ENCODE measurements at places on chromosomes 4 and X. TPM values are rescaled to one million over a fixed set of nuclear protein-coding genes. Genes with fewer than 3 reads are reported as not detected.
A peak's percentile ranks its signal among the peaks of the same experiment; 100 is the strongest.

DNA sequence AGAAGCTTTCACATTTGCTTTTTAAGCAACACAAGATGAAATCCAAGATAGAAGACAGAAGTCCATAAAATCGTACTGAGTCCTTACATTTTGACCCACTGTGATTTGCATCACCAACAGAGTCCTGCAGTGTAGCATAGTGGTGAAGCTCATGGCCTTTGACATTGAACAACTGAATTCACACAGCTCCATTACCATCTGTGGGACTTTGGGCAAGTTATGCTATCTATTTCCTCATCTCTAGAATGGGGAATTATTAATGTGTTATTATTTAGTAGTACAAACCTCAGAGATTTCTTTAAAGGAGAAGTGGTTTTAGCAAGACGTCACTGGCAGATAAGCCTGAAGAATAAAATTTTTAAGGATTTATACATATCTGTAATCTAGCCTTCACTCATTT lies 10.7 kb downstream of the GPRIN3 start:
- H3K27me3 ChIP-seq: peaks cover 2% of the 10 kb centered on the region
- peaks cover 40% of the 10 kb centered on the region for H3K4me1 ChIP-seq
- H3K4me3 ChIP-seq: no peak overlapping the region
- H3K36me3 ChIP-seq: peaks cover 3% of the 10 kb centered on the region

DNA sequence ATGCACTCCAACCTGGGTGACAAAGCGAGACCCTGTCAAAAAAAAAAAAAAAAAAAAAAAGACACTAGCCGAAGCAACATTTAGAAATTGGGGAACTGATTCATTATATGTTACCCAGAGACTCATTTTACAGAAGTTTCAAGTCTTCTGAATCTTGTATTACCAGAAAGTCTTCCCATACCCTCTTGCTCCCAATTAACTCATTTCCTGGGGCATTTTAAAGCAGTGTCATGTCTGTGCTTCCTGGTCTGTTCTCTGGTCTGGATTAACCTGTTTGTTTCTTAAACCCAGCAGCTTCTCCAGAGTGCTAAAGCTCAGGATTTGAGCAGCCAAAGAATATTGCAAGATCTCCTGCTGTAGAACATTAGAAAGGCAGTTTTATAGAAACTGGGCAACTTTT lies 43.7 kb downstream of the FRMPD3 start:
- no peak overlapping the region for H3K4me3 ChIP-seq
- H3K27me3 ChIP-seq: peaks cover 1% of the 10 kb centered on the region
- H3K4me1 ChIP-seq: no peaks in the 10 kb centered on the region
- H3K36me3 ChIP-seq: no peaks in the 10 kb centered on the region
- DNase-seq: no peak

DNA sequence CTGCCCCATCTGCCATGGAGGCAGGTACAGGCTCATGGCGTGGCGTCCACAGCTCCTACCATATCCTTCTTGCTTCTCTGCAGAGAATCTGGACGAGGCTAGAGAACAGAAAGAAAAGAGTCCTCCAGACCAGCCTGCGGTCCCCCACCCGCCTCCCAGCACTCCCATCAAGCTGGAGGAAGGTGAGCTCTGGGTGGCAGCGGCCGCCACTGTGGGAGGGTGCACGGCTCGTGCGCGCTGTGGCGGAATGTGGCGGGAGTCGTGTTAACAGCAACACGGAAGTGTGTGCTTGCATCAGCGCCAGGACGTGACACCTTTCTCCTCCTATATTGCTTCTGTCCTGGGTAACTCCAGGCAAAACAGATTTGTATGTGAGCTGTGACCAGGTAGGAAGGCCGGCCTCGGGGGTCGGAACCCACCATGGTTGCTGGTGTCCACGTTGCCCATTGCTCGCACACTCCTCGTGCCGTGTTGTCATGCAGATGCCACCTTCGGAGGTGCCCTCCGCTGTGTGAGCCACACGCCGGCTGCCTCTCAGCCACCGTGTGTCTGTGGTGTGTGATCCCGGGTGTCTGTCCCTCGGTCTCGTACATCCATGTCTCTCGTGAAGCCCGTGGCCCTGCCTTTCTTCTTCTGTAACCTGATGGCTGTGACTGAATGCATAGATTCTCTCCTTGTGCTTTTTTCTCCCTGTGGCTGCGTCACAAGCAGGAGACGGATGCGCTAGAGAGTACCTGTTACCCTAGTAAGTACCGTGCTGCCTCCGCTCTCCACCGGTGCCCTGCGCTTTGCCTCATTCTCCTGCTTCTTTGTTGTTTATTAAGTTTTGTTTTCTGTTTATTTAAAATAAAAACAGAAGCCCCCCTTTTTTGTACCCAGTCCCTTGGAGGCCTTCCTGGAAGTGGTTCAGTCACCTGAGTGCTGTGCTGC lies 37.0 kb downstream of the NOP14 start:
- H3K4me1 ChIP-seq: peaks cover 16% of the 10 kb centered on the region
- H3K27ac ChIP-seq: no peak overlapping the region
- DNase-seq: no peak
- H3K4me3 ChIP-seq: peak overlapping the region; percentile 67
- peaks cover 52% of the 10 kb centered on the region for H3K36me3 ChIP-seq

GRCh38 chr4:38050560-38051350 lies 90.6 kb downstream of the PTTG2 start:
- peaks cover 19% of the 10 kb centered on the region for H3K4me1 ChIP-seq
- H3K4me3 ChIP-seq: no peak overlapping the region
- peaks cover 4% of the 10 kb centered on the region for H3K27me3 ChIP-seq
- H3K27ac ChIP-seq: no peak overlapping the region
- no peak for DNase-seq

DNA sequence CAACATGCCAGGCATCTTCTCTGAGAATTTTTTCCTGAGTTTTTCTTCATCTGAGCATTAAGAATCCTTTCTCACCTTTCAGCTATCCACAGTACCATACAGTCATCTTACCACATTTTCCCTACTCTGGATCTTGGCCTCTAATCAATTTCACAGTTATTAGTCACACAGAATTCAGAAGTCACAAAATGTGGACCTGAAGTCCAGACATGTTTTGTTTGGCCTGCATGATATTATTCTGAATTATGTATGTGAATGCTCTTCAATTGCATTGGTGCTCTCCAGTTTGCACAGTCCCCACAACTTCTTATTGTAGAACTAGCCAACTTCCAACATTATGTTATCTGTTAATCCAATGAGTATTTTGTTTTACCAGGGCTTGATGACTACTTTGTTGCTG lies 102.3 kb upstream of the GRIA3 start:
- no peak for DNase-seq
- no peak overlapping the region for H3K4me3 ChIP-seq
- no peaks in the 10 kb centered on the region for H3K27me3 ChIP-seq
- no peaks in the 10 kb centered on the region for H3K4me1 ChIP-seq
- H3K27ac ChIP-seq: no peak overlapping the region

DNA sequence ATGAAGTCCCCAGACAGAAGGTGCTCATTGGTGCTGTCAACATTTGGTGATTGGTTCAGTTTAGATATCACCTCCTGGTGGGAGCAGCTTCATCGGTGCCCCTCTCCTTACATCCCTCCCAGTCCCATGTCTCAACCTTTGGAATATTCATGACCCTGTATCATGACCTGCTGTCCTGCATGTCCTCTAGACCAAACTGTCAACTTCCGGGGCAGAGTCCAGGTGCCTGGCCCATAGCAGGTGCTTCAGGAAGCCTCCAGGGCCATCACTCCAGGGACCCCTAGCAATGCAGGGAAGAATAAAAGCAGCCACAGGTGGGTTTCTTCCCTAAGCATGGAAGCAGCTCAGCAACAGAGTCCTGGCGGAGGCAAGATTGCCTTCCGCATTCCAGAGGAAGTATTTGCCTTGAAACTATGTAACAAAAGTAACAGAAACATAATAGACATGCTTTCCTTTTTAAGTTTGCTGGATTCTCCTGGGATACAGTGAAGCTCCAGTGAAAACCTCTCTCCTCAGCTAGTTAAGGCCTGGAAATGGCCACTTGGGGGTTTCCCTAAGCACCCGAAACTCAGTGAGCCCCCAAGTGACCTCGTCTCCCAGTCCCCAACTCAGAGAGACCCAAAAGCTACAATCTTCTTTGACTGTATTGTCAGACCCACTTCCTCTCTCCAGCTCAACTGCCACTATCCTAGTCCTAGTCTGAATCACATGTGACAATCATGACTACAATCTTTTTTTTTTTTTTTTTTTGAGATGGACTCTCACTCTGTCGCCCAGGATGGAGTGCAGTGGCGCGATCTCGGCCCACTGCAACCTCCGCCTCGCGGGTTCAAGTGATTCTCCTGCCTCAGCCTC lies 1.3 kb upstream of the ATP6AP1 start:
- peaks cover 25% of the 10 kb centered on the region for H3K4me1 ChIP-seq
- no peak overlapping the region for H3K27ac ChIP-seq

- H3K4me1 ChIP-seq: no peaks in the 10 kb centered on the region
- no peak overlapping the region for H3K4me3 ChIP-seq
- DNase-seq: no peak
- no peak overlapping the region for H3K27ac ChIP-seq
- no peaks in the 10 kb centered on the region for H3K36me3 ChIP-seq
- H3K27me3 ChIP-seq: peaks cover 3% of the 10 kb centered on the region
Measured at GRCh38 chr4:120005076-120005475, 61.6 kb downstream of the MAD2L1 start.

GRCh38 chr4:85243857-85244256 lies 231.1 kb upstream of the ARHGAP24 start:
- H3K27ac ChIP-seq: no peak overlapping the region
- DNase-seq: no peak
- no peak overlapping the region for H3K4me3 ChIP-seq
- no peaks in the 10 kb centered on the region for H3K27me3 ChIP-seq
- peaks cover 2% of the 10 kb centered on the region for H3K4me1 ChIP-seq
- no peaks in the 10 kb centered on the region for H3K36me3 ChIP-seq

- H3K27ac ChIP-seq: no peak overlapping the region
- no peaks in the 10 kb centered on the region for H3K36me3 ChIP-seq
- H3K27me3 ChIP-seq: no peaks in the 10 kb centered on the region
Measured at GRCh38 chrX:49910344-49910743, 12.1 kb upstream of the CLCN5 start.

DNA sequence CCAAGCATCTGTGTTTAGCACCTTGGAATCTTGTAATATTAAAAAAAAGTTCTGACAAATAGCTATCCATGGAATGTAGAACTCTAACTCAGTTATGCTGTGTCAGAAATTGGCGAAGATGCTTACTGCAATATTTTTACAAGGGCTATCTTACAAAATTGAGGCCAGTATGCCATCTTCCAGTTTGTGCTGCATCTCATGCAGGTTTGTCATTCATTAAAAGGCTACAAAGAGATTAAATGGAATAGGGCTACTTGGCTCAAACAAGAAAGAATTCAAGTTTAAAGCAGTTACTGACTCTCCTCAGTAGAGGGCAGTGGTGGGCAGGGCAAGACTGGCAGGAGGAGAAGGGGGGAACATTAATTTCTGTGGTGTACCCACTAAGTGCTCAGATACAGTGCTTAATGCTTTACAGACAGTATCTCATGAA lies 66.5 kb downstream of the SHROOM4 start:
- H3K4me3 ChIP-seq: no peak overlapping the region
- H3K4me1 ChIP-seq: no peaks in the 10 kb centered on the region
- DNase-seq: peak; percentile 24
- no peaks in the 10 kb centered on the region for H3K27me3 ChIP-seq
- no peak overlapping the region for H3K27ac ChIP-seq

- H3K27me3 ChIP-seq: no peaks in the 10 kb centered on the region
- no peaks in the 10 kb centered on the region for H3K36me3 ChIP-seq
- no peak overlapping the region for H3K27ac ChIP-seq
- no peaks in the 10 kb centered on the region for H3K4me1 ChIP-seq
- DNase-seq: no peak
- H3K4me3 ChIP-seq: no peak overlapping the region
Measured at GRCh38 chrX:140317462-140317861, 187.4 kb downstream of the SOX3 start.

Gene KCNIP4
- total RNA-seq: 0.31 TPM

Gene HEPH
- 106 TPM for total RNA-seq

Gene SPANXC
- not detected for total RNA-seq

Gene SPINK2
- total RNA-seq: not detected

Gene SLC26A1
- not detected for total RNA-seq

All from endothelial cell (in vitro differentiated cells).